ENCODE measurements at places on chromosomes 1 and 21.

DNA sequence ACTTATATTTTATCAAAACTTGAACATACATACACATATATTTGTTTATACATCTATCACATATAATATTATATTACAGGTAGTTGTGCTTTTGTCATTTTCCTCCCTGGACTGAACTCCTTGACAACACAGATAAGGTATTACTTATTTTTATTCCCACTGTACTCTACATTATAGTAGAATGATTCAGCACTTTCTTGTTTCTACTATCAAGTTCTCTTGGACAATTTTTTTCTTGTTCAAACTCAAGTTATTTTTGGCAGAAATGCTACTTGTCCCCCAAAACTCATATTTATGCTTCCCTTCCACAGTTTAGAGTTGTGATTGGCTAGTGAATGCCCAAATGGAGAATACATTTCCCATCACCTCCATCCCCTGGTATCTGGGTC lies 10.8 kb upstream of the PTPRC start:
- no peak for DNase-seq

- DNase-seq: no peak
Measured at GRCh38 chr1:3316340-3316943, 138.0 kb upstream of the ARHGEF16 start.

GRCh38 chr21:44085491-44086321 lies 21.5 kb upstream of the PWP2 start:
- no peak for DNase-seq

GRCh38 chr1:179818743-179819173 lies 58.8 kb downstream of the TOR1AIP2 start:
- no peak for DNase-seq

- no peak for DNase-seq
Measured at GRCh38 chr1:82555501-82555900, 754.8 kb downstream of the ADGRL2 start.

GRCh38 chr1:12244078-12244477 lies 14.2 kb downstream of the VPS13D start:
- no peak for DNase-seq

DNA sequence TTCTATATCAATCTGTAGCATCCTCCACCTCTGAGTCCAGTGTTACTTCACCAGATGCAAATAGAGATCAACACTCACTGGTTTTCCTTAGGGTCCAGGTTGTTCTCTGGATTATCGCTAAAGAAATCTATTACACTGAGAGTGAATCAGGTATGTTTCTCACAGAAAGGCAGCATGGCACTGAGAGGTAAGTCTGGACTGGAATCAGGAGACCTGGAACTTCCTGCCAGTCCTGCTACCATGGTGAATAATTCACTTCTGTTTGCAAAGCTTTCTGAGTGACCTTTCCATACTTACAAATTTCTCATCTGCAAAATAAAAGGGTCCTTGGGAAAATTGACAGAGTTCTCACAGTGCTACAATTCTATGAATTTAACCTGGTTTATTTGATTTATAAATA lies 1583.3 kb downstream of the MRPL39 start:
- no peak for DNase-seq

GRCh38 chr1:8283058-8283884 lies 34.6 kb upstream of the SLC45A1 start:
- no peak for DNase-seq

GRCh38 chr1:201253906-201254624 lies 29.2 kb upstream of the PKP1 start:
- DNase-seq: no peak

Data from NCI-H524 (cell line).